ENCODE measurements at places on chromosomes 4 and X.

GRCh38 chr4:1061056-1061700 is 49.8 kb downstream of the FGFRL1 start:
- H3K4me1 ChIP-seq = no peaks in the 10 kb centered on the region
- no peaks in the 10 kb centered on the region for H3K36me3 ChIP-seq
- peaks cover 4% of the 10 kb centered on the region for H3K27me3 ChIP-seq
- no peak for DNase-seq

- no peak overlapping the region for H3K27ac ChIP-seq
- DNase-seq = no peak
- H3K4me3 ChIP-seq = no peak overlapping the region
- no peaks in the 10 kb centered on the region for H3K27me3 ChIP-seq
- no peaks in the 10 kb centered on the region for H3K36me3 ChIP-seq
- H3K4me1 ChIP-seq = no peaks in the 10 kb centered on the region
These were observed 50.0 kb downstream of the AMMECR1 start for GRCh38 chrX:110267874-110268273.

DNA sequence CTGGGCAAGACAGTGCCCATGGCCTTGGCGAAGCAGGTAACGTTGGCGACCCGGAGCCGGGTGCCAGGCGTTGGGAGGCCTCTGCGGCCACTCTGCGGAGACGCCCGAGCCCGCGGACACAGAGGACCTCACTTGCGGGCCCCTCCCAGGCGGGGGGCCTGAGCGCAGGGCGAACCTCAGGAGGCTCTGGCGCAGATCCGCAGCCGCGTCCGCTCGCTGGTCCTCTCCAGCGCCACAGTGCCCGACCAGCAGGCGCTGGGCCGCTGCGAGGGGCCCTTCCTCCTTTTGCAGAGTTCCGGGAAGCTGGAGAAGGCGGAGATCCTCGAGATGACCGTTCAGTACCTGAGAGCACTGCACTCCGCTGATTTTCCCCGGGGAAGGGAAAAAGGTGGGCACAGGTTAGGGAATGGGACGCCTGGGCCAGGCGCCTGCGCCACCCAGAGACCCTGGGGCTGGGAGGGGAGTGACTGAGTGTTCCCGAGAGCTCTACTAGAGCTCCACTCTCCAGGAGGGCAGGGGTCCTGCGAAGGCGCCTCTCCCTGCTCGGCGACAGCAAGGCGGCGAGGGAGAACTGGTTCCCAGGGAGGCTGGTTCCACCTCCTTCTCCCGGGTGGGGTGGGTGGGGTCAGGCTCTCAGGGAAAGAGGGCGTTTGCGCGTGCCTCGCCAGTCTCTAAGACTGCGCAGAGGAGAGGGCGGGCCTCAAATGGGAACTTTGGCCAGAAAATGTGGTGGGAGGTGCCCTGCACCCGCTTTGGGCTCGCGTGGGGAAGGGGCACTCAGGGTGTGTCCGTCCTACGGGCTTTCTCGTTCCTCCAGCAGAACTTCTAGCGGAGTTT is 1.4 kb downstream of the HELT start:
- peaks cover 9% of the 10 kb centered on the region for H3K27me3 ChIP-seq
- H3K4me3 ChIP-seq = no peak overlapping the region
- H3K4me1 ChIP-seq = peaks cover 52% of the 10 kb centered on the region
- no peaks in the 10 kb centered on the region for H3K36me3 ChIP-seq
- DNase-seq = no peak
- H3K27ac ChIP-seq = no peak overlapping the region

- no peak overlapping the region for H3K27ac ChIP-seq
- no peak overlapping the region for H3K4me3 ChIP-seq
- peaks cover 5% of the 10 kb centered on the region for H3K36me3 ChIP-seq
- no peak for DNase-seq
- no peaks in the 10 kb centered on the region for H3K4me1 ChIP-seq
These were observed 69.8 kb downstream of the RPS3A start for GRCh38 chr4:151169223-151169622.

- H3K4me3 ChIP-seq = no peak overlapping the region
- no peak for DNase-seq
- no peaks in the 10 kb centered on the region for H3K36me3 ChIP-seq
- H3K4me1 ChIP-seq = no peaks in the 10 kb centered on the region
These were observed 27.1 kb upstream of the STX18 start for GRCh38 chr4:4568806-4569427.

DNA sequence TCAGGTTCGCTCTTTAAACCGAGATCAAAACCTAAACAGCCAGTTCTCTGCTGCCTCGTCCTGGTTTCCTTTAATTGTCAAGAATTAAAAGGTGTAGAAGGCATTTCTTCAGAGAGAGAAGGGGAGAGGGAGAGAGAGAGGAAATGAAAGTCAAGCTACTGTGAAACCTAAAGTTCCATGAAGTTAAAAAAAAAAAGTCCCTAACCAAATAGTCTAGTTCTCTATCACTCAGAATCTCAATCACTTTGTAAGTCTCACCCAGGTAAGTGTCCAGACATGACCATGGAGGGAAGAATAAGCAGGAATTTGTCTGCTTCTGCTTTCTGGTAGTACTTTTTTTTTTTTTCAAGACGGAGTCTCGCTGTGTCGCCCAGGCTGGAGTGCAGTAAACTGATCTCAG is 18.8 kb upstream of the SMIM14 start:
- H3K27ac ChIP-seq = peak overlapping the region; percentile 64
- no peaks in the 10 kb centered on the region for H3K36me3 ChIP-seq
- H3K4me1 ChIP-seq = peaks cover 8% of the 10 kb centered on the region
- no peaks in the 10 kb centered on the region for H3K27me3 ChIP-seq
- no peak overlapping the region for H3K4me3 ChIP-seq

GRCh38 chrX:11059933-11060332 is 51.2 kb upstream of the HCCS start:
- no peak overlapping the region for H3K4me3 ChIP-seq
- H3K27me3 ChIP-seq = no peaks in the 10 kb centered on the region
- no peak overlapping the region for H3K27ac ChIP-seq
- H3K4me1 ChIP-seq = no peaks in the 10 kb centered on the region
- no peaks in the 10 kb centered on the region for H3K36me3 ChIP-seq

GRCh38 chr4:123088501-123088900 is 166.1 kb upstream of the NUDT6 start:
- no peak overlapping the region for H3K4me3 ChIP-seq
- H3K36me3 ChIP-seq = peaks cover 10% of the 10 kb centered on the region
- DNase-seq = no peak
- H3K4me1 ChIP-seq = no peaks in the 10 kb centered on the region
- H3K27ac ChIP-seq = no peak overlapping the region

DNA sequence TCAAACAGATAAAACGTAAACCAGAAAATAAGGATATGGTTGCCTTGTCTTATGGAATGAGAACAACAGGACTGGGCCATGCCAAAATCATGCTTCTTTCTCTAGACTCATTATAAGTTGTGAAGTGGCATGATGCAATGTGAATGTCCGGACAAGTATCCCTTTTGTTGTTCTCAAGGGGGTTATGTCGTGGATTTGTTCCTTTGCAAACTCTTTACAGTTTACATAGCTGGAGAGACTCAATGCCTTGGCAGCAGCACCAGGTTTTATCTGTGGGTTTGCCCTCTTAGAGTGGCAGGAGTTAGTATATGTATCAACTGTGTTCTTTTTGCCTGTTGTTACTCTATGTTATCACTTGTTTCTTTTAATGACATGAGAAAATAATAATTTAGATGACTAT is 41.4 kb downstream of the SPRY1 start:
- no peak overlapping the region for H3K4me3 ChIP-seq
- no peaks in the 10 kb centered on the region for H3K4me1 ChIP-seq
- no peaks in the 10 kb centered on the region for H3K27me3 ChIP-seq

DNA sequence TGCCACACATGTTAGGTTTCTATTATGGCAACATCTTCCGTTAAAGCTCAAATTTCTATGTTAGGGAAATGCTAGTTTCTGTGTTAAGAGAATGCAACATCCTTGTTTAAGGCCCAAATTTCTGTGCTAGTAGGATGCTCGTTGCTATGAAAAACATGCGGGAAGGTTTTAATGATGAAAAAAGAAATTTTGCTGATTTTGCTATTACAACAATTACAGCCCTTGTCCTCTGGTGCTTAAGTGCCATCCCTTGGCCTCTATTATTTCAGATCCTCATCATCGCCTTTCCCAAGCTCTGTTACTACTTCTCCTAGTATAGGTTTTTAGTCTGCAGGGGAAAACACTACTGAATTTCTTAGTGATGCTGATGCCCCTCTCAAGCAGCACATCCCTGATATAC is 412.6 kb upstream of the NDST3 start:
- no peaks in the 10 kb centered on the region for H3K27me3 ChIP-seq
- no peaks in the 10 kb centered on the region for H3K4me1 ChIP-seq
- no peak overlapping the region for H3K27ac ChIP-seq
- no peak for DNase-seq
- H3K4me3 ChIP-seq = no peak overlapping the region
- no peaks in the 10 kb centered on the region for H3K36me3 ChIP-seq

- no peak overlapping the region for H3K4me3 ChIP-seq
- H3K27ac ChIP-seq = no peak overlapping the region
These were observed 4.7 kb downstream of the PYURF start for GRCh38 chr4:88518911-88519310.

GRCh38 chr4:100414016-100414790 is 103.6 kb downstream of the EMCN start:
- H3K4me1 ChIP-seq = no peaks in the 10 kb centered on the region
- no peak overlapping the region for H3K27ac ChIP-seq
- H3K36me3 ChIP-seq = no peaks in the 10 kb centered on the region
- H3K27me3 ChIP-seq = no peaks in the 10 kb centered on the region
- DNase-seq = no peak

- no peak overlapping the region for H3K27ac ChIP-seq
- no peak overlapping the region for H3K4me3 ChIP-seq
- no peak for DNase-seq
- H3K36me3 ChIP-seq = no peaks in the 10 kb centered on the region
- H3K27me3 ChIP-seq = no peaks in the 10 kb centered on the region
These were observed 43.3 kb upstream of the PDGFC start for GRCh38 chr4:157014621-157015591.

- no peak overlapping the region for H3K27ac ChIP-seq
- H3K36me3 ChIP-seq = no peaks in the 10 kb centered on the region
- DNase-seq = no peak
- H3K4me1 ChIP-seq = no peaks in the 10 kb centered on the region
- no peak overlapping the region for H3K4me3 ChIP-seq
- H3K27me3 ChIP-seq = no peaks in the 10 kb centered on the region
These were observed 16.2 kb downstream of the GATB start for GRCh38 chr4:151744614-151745013.

- peaks cover 2% of the 10 kb centered on the region for H3K36me3 ChIP-seq
- H3K4me1 ChIP-seq = peaks cover 5% of the 10 kb centered on the region
- DNase-seq = no peak
- no peaks in the 10 kb centered on the region for H3K27me3 ChIP-seq
- peak overlapping the region; percentile 88 for H3K27ac ChIP-seq
These were observed 763 bp downstream of the ASB9 start for GRCh38 chrX:15269120-15269519.

Measured in liver (tissue), 10 donors.